ENCODE measurements at places on chromosomes 3 and 15.

GRCh38 chr3:4977001-4977852 is 2.0 kb upstream of the BHLHE40 start:
- no peak for DNase-seq

- DNase-seq = no peak
Observed at GRCh38 chr3:35336601-35337000, 302.7 kb upstream of the ARPP21 start.

DNA sequence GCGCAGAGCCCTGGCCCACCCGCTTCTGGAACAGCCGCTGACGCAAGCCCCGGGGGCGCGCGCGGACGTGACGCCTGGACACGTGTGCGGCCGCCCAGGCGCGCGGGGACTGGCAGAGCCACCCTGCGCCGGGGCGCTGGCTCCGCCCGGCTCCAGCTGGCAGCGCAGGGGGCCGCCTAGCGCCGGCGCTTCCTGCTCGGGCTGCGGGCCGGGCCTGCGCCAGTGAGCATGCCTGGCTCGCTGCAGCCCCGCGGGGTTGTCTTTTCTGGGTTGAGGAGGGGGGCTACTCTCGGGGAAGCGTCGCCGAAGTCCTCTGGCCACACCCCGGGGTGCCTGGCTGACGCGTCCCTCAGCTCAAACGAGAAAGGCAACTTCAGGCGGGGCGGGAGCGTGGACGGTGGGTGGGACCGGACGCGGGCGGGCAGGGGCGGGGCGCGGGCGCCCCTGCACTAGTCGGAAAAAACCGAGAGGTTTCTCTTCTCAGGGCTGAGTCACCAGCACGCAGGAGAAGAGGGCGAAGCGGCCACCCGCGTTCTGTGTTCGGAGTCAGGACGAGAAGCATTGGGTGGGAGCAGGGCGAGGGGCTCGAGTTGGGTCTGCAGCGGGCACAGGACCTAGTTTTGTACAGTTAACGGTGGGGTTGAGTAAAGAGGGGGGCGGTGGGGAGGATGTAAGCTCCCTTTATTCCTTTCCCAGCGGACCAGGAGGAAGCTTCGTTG is at the start of gene SIAH2:
Gene SIAH2, minus strand, starts transcription at position 48 of the 719 bp plus-strand sequence. CDS start 320 bp downstream, outside the sequence.
- peak; percentile 77 for DNase-seq

- DNase-seq = no peak
Observed at GRCh38 chr3:120625159-120625586, 29.0 kb downstream of the NDUFB4 start.

- DNase-seq = no peak
Observed at GRCh38 chr3:167656821-167657220, 3.1 kb upstream of the WDR49 start.

DNA sequence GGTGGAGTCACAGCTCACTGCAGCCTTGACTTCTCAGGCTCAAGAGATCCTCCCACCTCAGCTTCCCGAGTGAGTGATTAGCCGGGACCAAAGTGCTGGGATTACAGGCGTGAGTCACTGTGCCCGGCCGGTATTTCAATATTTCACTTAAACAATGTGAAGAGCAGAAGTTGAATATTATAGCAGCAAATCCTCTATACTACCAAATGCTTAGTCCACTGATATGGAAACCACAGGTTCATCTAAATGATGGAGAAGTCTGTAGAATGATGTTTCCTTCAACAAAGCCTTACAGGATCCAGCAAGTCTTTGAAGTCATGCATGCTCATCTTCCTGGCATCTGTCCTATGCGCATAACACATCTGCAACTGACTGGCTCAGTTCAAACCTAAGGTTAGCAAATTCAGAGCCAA is 20.3 kb upstream of the UACA start:
- DNase-seq = no peak

- DNase-seq = no peak
Observed at GRCh38 chr15:31486906-31487695, 160.5 kb downstream of the KLF13 start.

DNA sequence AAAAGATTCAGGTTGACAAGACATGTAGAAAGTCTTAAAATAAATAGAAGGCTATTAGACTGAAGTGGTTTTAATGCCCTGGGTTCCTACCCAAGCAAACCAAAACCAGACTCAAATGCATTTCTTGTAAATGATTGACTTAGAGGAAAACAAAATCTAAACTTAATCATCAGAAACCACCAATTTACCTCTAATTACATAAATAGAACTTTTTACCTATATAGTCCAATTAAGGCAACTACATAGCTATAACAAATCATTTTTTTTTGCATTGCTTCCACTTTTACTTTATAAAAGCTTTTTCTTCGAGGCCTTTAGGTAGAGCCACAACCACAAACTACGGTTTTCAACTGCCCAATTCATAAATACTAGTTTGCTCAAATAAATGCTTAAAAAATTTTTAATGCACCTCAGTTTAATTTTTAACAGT is 231.3 kb upstream of the ARHGEF26 start:
- no peak for DNase-seq

- DNase-seq = no peak
Observed at GRCh38 chr15:49696433-49696832, 75.6 kb downstream of the DTWD1 start.

- no peak for DNase-seq
Observed at GRCh38 chr15:97165205-97165604, 795.3 kb upstream of the ARRDC4 start.

- DNase-seq = no peak
Observed at GRCh38 chr15:40047415-40048210, 8.6 kb upstream of the SRP14 start.

- no peak for DNase-seq
Observed at GRCh38 chr3:192940129-192940528, 22.5 kb upstream of the MB21D2 start.

GRCh38 chr3:107430996-107431245 is 53.7 kb downstream of the CCDC54 start:
- no peak for DNase-seq

DNA sequence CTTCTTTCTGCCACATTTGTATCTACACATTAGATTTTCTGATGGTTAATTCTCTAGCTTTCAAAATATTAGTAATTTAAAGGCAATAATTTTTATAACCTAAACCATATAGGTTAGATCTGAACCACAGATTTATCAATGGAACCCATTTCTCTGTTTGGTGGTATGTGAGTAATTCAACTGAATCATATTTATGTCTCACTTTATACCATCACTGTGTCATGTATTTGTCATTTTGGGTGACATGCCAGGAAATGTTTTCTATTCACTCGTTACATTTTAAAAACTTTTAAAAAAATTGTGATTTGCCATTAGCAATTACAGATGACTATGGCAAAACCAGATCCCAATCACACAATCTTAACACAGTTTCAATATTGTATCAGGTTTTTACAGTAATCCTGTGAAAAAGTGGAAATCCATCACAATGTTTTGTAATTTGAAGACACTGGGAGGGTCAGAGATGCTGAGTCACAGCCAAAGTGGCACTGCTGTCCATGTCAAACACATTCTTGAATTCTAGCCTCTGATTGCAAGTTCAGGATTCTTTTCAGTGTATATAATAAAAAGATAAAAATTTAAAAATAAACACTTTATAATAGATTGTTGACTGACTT is 356.0 kb upstream of the RBMS3 start:
- no peak for DNase-seq

GRCh38 chr3:103006526-103007183 is 571.8 kb downstream of the ZPLD1 start:
- no peak for DNase-seq

GRCh38 chr15:39239562-39239961 is 341.3 kb upstream of the THBS1 start:
- no peak for DNase-seq

- DNase-seq = no peak
Observed at GRCh38 chr15:80640531-80641121, 54.5 kb upstream of the ABHD17C start.

- no peak for DNase-seq
Observed at GRCh38 chr15:62455441-62455921, 290.4 kb upstream of the C2CD4B start.

GRCh38 chr3:67416703-67417102 is 237.7 kb downstream of the SUCLG2 start:
- DNase-seq = no peak

DNA sequence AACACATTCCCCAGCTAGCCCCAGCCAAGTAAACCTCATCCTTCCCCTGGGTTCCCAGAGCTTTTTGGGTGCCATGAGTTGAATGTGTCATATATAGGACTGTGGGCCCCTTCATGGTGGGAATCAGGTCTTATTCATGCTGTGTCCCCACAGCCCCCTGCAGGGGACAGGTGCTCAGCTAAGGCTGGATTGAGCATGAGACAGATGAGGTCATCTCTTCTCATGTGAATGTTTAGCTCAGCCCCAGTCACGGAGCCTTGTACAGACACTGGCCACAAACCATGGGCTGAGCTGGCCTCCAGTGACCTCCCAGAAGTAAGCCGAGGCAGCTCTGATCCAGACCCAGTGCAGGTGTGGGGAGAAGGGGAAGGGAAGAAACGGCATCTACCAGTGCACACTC is 70.7 kb downstream of the C3orf70 start:
- DNase-seq = no peak

GRCh38 chr3:146306656-146307455 is 56.0 kb upstream of the PLSCR4 start:
- no peak for DNase-seq

GRCh38 chr3:131053043-131053859 is 26.6 kb downstream of the NEK11 start:
- DNase-seq = no peak

DNA sequence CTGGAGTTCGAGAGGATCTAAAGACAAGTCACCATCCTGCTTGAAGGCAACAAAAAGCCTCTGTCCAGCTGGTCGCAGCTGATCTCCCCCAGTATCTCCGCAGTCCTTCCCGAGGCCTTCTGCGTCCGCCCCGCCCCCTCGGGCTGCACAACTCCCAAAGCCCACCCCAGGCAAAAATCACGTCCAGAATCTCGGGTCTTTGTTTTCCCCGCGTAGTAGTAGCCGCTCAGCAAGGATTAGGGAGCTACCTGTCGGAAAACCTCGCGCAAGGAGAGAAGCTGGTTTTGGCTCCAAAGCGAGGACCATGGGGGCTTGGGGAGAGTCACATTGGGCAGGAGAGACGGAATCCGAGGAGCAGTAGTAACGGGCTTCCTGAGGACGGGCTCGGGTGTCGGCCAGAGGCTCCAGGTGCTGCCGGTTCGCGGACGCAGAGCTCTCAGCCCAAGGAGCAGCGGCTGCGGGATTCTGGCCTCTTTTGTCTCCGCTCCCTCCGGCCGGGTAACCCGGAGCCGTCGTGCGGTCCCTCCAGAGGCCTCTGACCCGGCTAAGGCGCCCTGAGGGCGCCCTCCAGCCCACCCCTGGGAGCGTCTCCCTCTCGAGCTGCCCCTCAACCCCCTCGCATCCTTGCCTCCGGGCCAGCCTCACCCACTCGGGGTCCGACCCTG is 401 bp downstream of the ZSCAN29 start:
- peak; percentile 1 for DNase-seq

GRCh38 chr15:51089041-51089440 is 5.7 kb downstream of the TNFAIP8L3 start:
- no peak for DNase-seq

GRCh38 chr3:131397889-131398288 is 16.3 kb downstream of the NUDT16 start:
- no peak for DNase-seq

- DNase-seq = no peak
Observed at GRCh38 chr15:53580366-53580765, 179.1 kb downstream of the WDR72 start.

DNA sequence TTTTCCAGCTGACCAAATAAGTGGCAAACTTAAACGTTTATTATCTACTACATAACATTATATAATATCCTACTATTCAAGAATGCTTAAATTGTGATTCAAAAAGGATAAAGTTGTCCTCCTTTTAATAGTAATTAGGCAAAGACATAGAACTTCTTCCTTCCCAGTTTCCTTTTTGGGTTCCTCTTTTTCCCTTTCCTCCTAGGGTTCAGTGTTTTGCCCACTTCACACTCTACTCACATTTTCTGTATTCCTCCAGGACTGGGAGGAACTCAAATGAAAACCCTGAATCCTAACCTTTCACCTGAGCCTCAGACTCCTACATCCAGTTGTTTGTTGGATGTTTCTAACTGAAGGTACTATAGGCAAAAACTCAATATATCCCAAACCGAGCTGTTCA is 132.5 kb downstream of the PEAK1 start:
- no peak for DNase-seq

DNA sequence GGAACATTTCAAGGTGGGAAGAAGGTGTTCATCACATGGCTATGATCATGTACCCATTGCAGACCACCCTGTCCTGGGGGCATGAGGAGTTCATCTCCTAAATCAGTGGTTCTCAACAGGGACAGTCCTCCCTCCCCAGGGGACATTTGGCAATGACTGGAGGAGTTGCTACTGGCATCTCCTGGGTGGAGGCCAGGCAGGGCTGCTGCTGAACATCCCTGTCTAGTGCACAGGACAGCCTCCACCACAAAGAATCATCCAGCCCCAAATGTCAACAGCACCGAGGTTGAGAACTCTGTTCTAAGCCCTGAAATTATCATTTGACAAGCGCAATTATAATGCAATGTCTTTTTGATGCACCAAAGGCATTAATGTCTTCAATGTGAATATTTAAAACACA is 4.4 kb upstream of the DNAJB8 start:
- no peak for DNase-seq

All from NCI-H2227 treated with DMSO at 0.1 percent for 48 hours (cell line).